ENCODE measurements at places on chromosomes 1 and 21. TPM values are rescaled to one million over a fixed set of nuclear protein-coding genes. Genes with fewer than 3 reads are reported as not detected.

USP25 gene
- 16.3 TPM for total RNA-seq

CDC7 gene
- total RNA-seq: 9.9 TPM

LCE1E gene
- total RNA-seq: not detected

OPRD1 gene
- 1.2 TPM for total RNA-seq

PALMD gene
- total RNA-seq: 5.1 TPM

ZNF683 gene
- total RNA-seq: not detected

All from glutamatergic neuron (in vitro differentiated cells).